ENCODE measurements at places on chromosomes 6 and 20. TPM values are rescaled to one million over a fixed set of nuclear protein-coding genes. Genes with fewer than 3 reads are reported as not detected.
A peak's percentile ranks its signal among the peaks of the same experiment; 100 is the strongest.

- DNase-seq, result no peak
These were observed 49.9 kb upstream of the ADGRF1 start for GRCh38 chr6:47091886-47092668.

DNA sequence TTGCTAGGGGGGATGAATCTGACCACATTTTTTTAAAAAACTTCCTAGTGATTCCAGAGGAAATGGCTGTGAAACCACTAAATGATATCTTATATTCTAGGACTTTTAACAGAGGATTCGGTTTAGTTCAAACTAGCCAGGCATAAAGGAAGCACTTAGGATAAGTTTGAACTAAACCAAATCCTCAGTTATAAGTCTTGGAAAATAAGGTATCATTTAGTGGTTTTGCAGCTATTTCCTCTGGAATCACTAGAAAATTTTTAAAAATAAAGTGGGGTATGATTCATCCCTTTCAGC lies 327.9 kb upstream of the QKI start:
- no peak for DNase-seq

RAB5IF gene
- total RNA-seq, result 88.4 TPM

DNA sequence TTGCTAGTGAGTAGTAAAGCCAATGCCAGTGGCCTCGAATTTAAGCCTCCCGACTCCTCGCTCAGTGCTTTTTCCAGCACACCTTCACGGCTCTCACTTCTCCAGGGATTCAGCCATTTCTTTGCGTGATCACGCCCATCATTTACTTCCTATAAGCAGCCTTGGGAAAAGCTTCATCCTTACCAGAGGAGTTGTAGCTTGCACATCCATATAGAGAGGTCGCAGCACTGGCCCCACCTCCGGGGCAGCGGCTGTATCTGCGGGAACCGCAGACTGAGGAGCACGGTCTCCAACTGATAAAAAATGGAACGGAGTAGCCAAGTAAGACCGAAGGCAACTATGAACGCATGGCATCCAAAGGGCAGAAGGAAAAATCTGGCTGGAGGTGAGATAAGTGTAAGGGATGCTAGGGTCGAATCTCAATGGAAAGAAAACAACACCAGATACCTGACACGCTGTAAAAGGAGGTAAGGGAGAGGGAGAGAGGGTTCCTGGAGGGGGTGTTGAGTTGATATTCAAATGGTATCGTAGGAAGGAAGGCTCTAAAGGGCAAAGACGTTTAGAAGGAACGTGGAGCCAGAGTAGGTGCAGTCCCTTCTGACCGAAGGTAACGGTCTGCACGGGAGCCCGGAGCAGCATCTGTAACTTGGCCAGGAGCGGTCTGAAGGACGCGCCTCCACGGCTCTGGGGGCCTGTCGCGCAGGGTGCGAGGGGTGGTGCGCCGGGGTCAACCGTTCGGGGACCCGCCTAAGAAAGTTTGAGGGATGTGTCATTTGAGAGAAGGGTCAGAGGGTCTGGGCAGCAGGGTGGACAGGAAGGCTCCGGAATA lies 640 bp downstream of the NFS1 start:
- no peak for DNase-seq

- no peak for DNase-seq
These were observed 59.2 kb upstream of the SNX9 start for GRCh38 chr6:157763904-157764177.

APMAP gene
- total RNA-seq, result 62.1 TPM

- DNase-seq, result no peak
These were observed 99.9 kb downstream of the L3MBTL3 start for GRCh38 chr6:130118236-130118635.

LHFPL5 gene
- total RNA-seq, result not detected

DNA sequence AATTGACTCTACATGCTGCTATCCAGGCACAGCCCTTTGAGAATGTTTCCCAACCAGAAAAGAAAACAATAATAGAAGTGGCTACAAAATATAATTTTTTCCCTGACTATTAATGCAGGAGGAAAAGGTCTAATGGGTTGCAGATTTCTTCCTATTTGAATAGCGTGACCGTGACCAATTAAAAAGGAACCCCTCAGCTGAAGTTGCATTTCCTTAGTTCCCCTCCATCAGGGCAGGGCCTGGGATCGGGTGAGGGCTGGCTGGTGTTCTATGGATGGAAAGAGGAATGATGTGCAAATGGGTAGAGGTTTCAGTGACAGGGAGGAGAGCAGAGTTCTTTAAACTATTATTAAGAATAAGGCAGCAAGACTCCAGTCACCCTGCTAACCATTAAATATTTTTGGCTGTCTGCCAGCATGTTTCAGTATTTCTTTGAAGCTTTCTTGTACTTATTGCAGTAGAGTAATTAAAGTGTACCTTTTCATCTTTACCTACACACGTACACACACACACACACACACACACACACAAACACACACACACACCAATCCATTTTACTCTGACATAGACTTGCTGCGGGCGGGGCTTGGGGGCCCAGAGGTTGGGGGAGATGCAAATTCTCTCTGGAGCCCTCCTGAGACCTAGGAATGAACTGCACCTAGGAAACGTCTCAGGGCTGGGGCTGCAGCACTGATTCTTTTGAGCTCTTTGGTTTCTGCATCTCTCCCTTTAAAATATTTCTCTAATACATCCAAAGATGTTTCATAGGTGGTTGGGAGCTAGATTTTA lies 154.8 kb upstream of the SLC35B3 start:
- peak; percentile 47 for DNase-seq

- DNase-seq, result peak; percentile 59
These were observed 236.0 kb downstream of the ADGRG6 start for GRCh38 chr6:142537612-142538478.

DNA sequence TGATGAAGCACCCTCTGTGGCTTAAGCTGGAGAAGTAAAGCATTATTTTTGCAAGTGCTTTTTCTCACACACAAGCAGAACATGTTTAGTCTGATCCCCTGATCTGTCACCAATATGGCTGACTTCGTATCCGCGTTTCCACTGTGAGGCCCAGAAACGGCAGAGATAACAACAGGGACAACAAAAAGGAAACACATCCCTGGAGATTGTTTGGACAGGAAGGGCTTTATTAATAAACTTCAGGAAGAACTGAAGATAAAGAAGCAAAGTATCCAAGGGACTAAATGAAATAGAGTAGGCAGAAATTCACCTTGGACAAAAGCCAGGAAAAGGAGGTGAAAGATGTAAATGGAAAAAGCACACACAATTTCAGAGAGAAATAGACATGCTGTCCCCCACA lies 49.2 kb downstream of the RARS2 start:
- no peak for DNase-seq

DNA sequence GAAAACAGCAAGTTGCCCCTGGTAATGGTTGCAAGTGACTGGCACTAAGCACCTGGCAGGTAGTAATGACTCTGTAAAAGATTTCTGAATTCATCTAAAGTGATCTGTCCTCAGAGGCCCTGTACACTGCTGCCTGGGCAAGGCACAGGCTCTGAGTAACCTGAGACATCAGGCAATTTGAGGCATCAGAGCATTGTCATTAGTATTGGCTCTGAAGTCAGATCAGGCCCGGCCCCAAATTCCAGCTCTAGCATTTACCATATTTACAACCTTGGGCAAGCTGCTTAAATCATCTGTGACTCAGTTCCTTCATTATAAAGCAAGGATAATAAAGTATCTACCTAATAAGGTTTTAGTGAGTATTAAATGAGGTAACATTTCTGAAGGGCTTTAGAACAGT lies 17.3 kb upstream of the TENT5A start:
- DNase-seq, result no peak

DNA sequence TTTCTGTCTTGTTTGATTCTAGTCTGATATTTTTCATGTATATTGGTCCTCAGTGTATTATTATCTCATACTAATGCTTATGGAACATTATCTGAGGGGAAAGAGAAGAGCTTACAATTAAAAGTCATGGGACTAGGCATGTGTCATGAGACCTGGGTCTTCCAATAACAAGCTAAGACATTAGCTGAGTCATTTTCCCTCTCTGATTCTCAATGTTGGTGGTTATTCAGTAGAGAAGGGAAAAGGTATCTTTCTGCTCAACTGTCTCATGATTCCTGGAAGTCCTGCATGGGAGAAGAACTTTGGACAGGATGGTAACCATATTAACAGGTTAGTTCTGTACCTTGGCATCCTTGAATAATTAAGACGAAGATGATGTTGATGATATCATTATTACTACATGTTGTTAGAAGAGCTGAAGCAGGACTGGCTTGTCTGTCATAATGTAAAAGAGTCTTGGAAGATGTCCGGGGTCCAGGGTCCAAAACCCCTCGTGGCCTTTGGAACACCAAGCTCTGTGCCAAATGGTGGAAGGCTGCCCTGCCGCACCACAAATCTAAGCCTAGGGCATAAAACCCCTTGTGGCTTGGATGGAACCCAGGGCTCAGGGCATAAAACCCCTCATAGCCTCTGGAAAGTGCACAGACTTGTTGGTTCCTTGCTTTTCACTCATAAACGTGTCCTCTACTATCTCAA lies 19.1 kb downstream of the TRIM38 start:
- DNase-seq, result no peak

- DNase-seq, result no peak
These were observed 120.8 kb upstream of the TNFAIP3 start for GRCh38 chr6:137746264-137746663.

TREML1 gene
- not detected for total RNA-seq

NKAIN4 gene
- 9.6 TPM for total RNA-seq

GRCh38 chr6:93496548-93496947 lies 77.2 kb upstream of the EPHA7 start:
- DNase-seq, result no peak

GHRH gene
- not detected for total RNA-seq

DNA sequence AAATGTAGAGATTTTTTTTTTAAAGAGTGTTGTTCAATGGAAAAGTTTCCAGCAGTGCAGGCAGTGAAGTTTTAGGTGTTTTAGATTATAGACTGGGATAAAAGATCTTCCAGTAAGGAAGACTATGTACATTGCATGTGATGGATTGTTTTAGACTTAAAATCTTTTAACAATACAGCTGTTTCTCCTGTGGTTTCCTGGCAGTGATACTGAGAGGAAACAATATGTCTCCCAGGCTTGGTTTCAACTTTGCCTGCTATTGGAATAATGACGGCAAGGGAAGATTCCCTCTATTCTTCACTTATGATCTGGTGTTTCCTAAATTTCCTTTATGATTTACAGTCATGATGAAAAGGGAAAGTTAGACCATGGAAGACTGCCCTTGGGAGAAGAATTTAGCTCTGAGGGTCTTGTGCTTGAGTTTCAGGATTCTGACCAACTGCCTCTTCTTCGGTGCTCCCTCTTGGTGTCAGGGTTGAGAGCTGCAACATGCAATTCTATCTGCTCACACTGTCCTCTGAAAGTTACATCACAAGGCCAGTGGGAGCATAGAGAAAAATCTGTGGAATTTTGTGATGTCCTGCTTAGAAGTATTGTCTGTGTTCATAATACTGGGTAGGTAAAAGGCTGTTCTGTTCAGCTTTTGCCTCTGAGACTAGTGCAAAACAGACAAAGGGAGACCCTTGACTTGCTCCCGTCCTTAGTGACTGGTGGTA lies 262.8 kb upstream of the MAN1A1 start:
- DNase-seq, result no peak

Measured in WTC11 (cell line).